ENCODE measurements at places on chromosomes 3 and 15. TPM values are rescaled to one million over a fixed set of nuclear protein-coding genes. Genes with fewer than 3 reads are reported as not detected.

Gene GRAMD2A
- polyA plus RNA-seq, result 10.6 TPM

Gene GPR149
- polyA plus RNA-seq, result not detected

Gene RASGRF1
- 0.48 TPM for polyA plus RNA-seq

Gene PRR20G
- polyA plus RNA-seq, result not detected

Gene C3orf20
- 0.32 TPM for polyA plus RNA-seq

Gene TARS3
- 24.3 TPM for polyA plus RNA-seq

Data from left kidney (tissue), 8 donors.